Stimulated activated CD4-positive, alpha-beta T cell treated with anti-CD3 and anti-CD28 coated beads, Interleukin-4, amount 100 ng/mL, for 48 hours (primary cell): ENCODE measurements at places on chromosomes 1 and 21.

DNA sequence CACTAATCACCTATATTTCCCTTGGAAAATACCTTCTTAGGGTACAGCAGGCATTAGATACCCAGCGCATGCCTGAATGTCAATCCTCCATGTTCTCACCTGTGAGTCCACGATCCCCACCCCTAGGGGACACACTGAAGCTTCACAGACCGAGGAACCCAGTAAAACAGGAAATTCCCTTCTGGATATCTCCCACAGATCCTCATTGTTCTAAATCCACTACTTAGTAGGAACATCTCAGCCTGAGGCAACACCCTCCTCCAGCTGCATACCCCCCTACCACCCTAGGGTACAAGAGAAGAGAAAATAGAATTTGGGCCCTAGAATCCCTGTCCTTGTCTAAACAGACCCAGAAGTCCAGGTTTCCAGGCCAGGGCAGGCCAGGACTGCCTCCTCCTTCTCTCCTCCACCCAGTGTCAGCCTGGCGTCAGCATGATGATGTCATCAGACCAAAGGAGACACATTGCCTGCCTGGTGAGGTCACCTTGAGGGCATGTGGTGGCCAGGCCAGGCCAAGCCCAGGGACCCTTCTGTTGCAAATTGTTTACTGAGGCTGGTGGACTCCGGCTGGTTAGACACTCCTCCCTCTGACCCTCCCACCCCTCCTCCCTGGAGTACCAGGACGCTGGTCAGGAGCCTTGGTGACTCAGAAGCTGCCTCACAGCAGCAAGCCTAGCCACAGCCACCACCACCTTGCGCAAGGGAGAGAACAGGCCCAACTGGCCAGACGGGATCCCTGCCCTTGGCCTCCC lies 6.2 kb downstream of the NECTIN4 start:
- DNase-seq = no peak

DNA sequence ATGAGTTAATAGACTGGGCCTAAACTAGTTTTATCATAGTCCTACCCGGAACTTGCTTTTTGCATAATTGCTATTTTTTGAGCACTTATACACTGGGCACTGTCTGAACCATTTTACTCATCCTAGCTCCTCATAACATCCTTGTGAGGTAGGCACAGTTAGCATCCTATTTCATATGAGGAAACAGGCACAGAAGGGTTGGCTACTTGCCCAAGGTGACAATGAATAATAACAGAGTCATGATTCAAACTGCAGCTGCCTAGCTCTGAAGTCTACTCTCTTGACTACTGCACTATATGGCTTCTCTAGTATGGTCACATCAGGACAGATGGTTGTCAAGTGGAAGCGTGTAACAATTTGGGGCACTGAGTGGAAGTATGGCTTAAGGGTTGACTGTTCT lies 18.2 kb upstream of the RC3H1 start:
- DNase-seq = no peak

- no peak for DNase-seq
Observed at GRCh38 chr1:117284399-117285215, 73.9 kb upstream of the VTCN1 start.

GRCh38 chr1:3019516-3020051 lies 1.7 kb upstream of the ACTRT2 start:
- no peak for DNase-seq
